ENCODE measurements at places on chromosomes 7 and 10.

- no peak overlapping the region for H3K27ac ChIP-seq
- H3K36me3 ChIP-seq = no peaks in the 10 kb centered on the region
Observed at GRCh38 chr7:154744861-154745258, 258.1 kb downstream of the PAXIP1 start.

GRCh38 chr7:108112683-108113082 lies 17.5 kb downstream of the LAMB4 start:
- H3K27ac ChIP-seq = no peak overlapping the region
- H3K4me1 ChIP-seq = peaks cover 12% of the 10 kb centered on the region
- no peaks in the 10 kb centered on the region for H3K27me3 ChIP-seq
- no peaks in the 10 kb centered on the region for H3K36me3 ChIP-seq

GRCh38 chr7:110412614-110413013 lies 678.3 kb upstream of the LRRN3 start:
- no peaks in the 10 kb centered on the region for H3K4me1 ChIP-seq
- no peaks in the 10 kb centered on the region for H3K36me3 ChIP-seq
- H3K4me3 ChIP-seq = no peak overlapping the region
- H3K27me3 ChIP-seq = no peaks in the 10 kb centered on the region
- no peak for DNase-seq
- no peak overlapping the region for H3K27ac ChIP-seq

DNA sequence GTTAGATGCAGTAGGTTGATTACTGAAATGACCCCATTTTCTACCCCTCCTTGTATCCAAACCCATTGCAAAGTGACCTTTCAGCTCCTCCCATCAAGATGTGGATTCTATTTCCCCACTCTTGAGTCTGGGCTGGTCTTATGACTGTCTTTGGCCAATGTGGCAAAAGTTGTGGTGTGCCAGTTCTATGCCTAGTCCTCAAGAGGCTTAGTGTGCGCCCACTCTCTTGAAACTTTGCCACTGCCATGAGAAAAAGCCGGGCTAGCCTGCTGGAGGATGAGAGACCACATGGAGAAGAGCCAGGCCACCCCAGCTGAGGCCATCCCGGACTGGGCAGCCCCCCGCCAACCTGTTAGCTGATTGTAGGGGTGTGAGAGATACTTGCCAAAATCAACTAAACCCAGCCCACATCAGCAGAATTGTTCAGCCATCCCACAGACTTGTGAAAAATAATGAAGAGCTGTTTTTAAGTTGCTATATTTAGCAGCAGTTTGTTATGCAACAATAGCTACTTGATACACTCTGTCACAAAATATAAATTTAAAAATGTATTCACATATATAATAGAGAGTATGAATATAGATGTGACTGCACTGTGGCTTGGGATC lies 131.0 kb upstream of the PALS2 start:
- DNase-seq = no peak
- H3K27me3 ChIP-seq = no peaks in the 10 kb centered on the region
- no peaks in the 10 kb centered on the region for H3K4me1 ChIP-seq
- H3K4me3 ChIP-seq = no peak overlapping the region

DNA sequence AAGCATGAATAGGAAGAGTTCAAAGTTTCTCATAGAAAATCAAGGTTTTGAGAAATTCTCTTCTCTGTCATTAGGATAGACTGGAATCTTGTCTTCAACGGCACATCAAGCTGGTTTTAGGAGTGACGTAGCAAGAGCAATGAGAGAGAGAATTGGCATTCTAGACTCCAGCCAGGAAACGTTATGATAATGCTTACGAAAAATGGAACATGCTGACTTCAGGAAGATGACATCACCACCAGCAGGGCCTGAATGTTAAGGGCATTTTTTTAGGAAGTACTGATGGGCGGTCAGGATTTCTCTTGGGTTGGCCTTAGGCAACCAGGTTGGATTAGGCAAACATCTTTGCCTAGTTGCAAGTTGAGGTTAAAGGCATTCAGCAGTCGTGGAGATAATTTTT lies 213.2 kb upstream of the CTBP2 start:
- H3K4me3 ChIP-seq = no peak overlapping the region
- H3K27me3 ChIP-seq = no peaks in the 10 kb centered on the region
- no peak for DNase-seq
- H3K36me3 ChIP-seq = no peaks in the 10 kb centered on the region
- no peak overlapping the region for H3K27ac ChIP-seq

DNA sequence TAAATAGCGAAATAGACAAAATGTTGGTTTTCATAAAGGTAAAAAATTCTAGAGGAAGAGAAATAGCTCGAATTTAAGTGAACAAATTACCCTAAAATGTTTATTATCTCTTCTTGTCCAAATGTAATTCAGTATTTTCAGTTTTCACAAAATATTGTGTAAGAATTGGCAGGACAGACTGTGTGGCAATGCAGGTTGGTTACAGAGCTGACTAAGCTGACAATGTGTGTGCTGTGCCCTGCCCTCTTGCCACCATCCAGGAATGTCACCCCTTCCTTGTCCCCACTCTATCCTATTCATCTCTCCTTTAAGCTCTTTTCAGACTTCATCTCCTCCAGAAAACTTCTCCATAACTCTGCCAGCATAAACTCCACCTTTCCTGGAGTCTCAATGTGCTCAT lies 46.1 kb downstream of the COL28A1 start:
- no peaks in the 10 kb centered on the region for H3K4me1 ChIP-seq
- H3K4me3 ChIP-seq = no peak overlapping the region
- no peaks in the 10 kb centered on the region for H3K27me3 ChIP-seq

- no peaks in the 10 kb centered on the region for H3K27me3 ChIP-seq
- H3K36me3 ChIP-seq = no peaks in the 10 kb centered on the region
- no peak for DNase-seq
Observed at GRCh38 chr10:69768386-69768785, 33.3 kb upstream of the COL13A1 start.

- H3K36me3 ChIP-seq = no peaks in the 10 kb centered on the region
- no peak overlapping the region for H3K4me3 ChIP-seq
Observed at GRCh38 chr10:50600831-50601477, 22.8 kb downstream of the SGMS1 start.

GRCh38 chr10:62893036-62893435 lies 76.9 kb upstream of the EGR2 start:
- H3K27me3 ChIP-seq = no peaks in the 10 kb centered on the region
- no peak overlapping the region for H3K27ac ChIP-seq
- no peak for DNase-seq
- H3K4me1 ChIP-seq = no peaks in the 10 kb centered on the region
- H3K4me3 ChIP-seq = no peak overlapping the region
- no peaks in the 10 kb centered on the region for H3K36me3 ChIP-seq

- H3K4me3 ChIP-seq = no peak overlapping the region
- no peak for DNase-seq
- H3K36me3 ChIP-seq = no peaks in the 10 kb centered on the region
- H3K27ac ChIP-seq = no peak overlapping the region
Observed at GRCh38 chr10:43145311-43145710, 7.1 kb downstream of the CSGALNACT2 start.

- H3K36me3 ChIP-seq = no peaks in the 10 kb centered on the region
- no peaks in the 10 kb centered on the region for H3K4me1 ChIP-seq
- H3K4me3 ChIP-seq = no peak overlapping the region
- no peak overlapping the region for H3K27ac ChIP-seq
Observed at GRCh38 chr10:116654816-116655215, 34.1 kb downstream of the PNLIPRP2 start.

DNA sequence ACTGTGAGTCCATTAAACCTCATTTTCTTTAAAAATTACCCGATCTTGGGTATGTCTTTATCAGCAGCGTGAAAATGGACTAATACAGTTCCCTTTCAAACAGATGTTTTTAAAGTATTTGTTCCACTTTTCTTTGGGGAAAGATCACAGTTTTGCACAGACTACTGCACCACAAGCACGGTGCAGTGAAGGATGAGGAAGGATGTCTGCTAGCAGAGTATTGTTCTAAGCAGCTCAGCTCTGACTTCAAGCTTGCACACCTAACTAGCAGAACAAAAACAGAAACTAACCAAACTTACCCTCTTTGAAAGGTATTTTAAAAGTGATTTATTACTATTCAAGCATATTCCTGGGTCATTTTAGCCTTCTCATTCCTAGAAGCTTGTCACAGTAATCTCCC lies 20.0 kb downstream of the THNSL1 start:
- H3K36me3 ChIP-seq = no peaks in the 10 kb centered on the region
- no peaks in the 10 kb centered on the region for H3K27me3 ChIP-seq
- no peak overlapping the region for H3K27ac ChIP-seq
- DNase-seq = no peak

- no peaks in the 10 kb centered on the region for H3K4me1 ChIP-seq
- H3K27me3 ChIP-seq = no peaks in the 10 kb centered on the region
- no peaks in the 10 kb centered on the region for H3K36me3 ChIP-seq
- H3K27ac ChIP-seq = no peak overlapping the region
- H3K4me3 ChIP-seq = no peak overlapping the region
Observed at GRCh38 chr7:77897004-77897547, 98.5 kb downstream of the PHTF2 start.

DNA sequence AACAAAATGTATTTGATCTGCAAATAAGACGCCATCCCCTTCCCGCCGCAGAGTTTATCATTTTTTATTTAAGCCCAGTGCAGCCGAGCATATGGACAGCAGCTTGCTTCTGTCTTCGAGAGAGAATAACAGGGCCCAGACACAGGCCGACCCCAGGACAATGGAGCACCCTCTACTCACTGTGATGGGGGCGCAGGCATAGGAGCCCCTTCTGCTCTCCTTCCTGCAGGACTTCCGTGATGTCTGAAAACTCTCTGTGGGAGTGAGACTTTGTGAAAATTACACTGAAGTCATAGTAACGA lies 134.8 kb downstream of the OAT start:
- H3K27me3 ChIP-seq = peaks cover 6% of the 10 kb centered on the region
- no peak for DNase-seq
- no peak overlapping the region for H3K4me3 ChIP-seq
- no peaks in the 10 kb centered on the region for H3K36me3 ChIP-seq
- no peaks in the 10 kb centered on the region for H3K4me1 ChIP-seq

DNA sequence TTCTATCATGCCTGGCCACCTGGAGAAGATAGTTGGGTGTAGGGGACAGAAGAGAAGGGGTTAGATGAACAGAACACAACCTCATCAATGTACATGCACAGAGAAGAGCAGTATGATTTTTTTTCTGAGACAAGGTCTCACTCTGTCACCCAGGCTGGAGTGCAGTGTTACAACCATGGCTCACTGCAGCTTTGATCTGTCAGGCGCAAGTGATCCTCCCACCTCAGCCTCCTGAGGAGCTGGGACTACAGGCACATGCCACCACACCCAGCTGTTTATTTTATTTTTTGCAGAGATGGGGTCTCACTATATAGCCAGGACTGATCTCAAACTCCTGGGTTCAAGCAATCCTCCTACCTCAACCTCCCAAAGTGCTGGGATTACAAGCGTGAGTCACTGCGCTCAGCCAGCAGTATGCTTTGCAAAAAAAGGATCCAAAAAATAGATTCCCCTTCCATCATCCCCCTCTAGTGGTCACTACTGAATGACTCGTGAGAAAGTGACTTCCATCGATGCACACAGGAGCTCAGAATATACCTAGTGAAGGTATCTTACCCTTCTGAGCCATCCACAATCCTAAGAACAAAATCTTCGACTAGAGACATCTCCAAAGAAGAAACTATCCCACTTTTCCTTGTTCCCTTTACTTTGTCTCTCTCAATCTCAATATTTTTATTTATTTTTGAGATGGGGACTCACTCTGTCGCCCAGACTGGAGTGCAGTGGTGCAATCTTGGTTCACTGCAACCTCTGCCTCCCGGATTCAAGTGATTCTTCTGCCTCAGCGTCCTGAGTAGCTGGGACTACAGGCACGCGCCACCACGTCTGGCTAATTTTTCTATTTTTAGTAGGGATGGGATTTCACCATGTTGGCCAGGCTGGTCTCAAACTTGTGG lies 21.0 kb downstream of the ZCWPW1 start:
- H3K4me1 ChIP-seq = no peaks in the 10 kb centered on the region
- H3K36me3 ChIP-seq = no peaks in the 10 kb centered on the region
- H3K4me3 ChIP-seq = no peak overlapping the region

Data from hepatocyte (in vitro differentiated cells).